Suprapubic skin (tissue), 4 donors: ENCODE measurements at places on chromosomes 7 and 10. TPM values are rescaled to one million over a fixed set of nuclear protein-coding genes. Genes with fewer than 3 reads are reported as not detected.
A peak's percentile ranks its signal among the peaks of the same experiment; 100 is the strongest.

GRCh38 chr7:91457208-91457607 is 193.0 kb downstream of the FZD1 start:
- H3K36me3 ChIP-seq = no peaks in the 10 kb centered on the region
- no peak overlapping the region for H3K27ac ChIP-seq
- H3K27me3 ChIP-seq = no peaks in the 10 kb centered on the region
- no peaks in the 10 kb centered on the region for H3K4me1 ChIP-seq
- no peak for DNase-seq
- H3K4me3 ChIP-seq = no peak overlapping the region

- no peaks in the 10 kb centered on the region for H3K4me1 ChIP-seq
- H3K36me3 ChIP-seq = no peaks in the 10 kb centered on the region
Observed at GRCh38 chr10:36117231-36117630, 475.1 kb upstream of the FZD8 start.

DNA sequence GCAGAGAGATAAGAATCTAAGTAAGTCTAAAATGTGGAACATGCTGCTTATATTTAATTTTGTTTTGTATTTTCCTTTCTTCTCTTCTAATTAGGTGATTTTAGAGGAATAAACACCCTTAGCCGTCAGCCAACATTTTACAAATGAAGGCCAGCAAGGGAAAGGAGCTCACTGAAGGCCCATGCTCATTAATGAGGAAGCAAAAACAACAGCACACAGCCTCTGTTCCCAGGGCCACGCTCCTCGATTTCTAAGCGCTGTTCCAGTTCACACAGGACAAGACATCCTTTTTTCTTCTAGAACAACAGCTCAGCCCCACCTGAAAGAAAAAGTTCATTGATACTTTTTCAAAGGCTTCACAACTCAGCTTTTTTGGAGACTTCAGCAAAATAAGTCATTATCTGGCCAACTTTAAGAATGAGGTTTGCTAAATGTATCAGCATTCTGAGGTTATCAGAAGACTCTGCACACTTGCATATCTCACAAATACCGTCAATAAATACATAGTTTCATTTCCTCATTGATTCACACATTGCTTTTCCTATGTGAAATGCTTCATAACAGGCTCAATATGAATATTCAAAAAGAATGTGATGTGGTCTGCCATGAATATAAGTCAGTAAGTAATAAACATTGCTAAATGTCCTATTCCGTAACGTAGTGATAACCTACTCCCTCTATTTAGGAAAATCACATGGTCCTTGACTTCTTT is 34.8 kb upstream of the SFMBT2 start:
- no peaks in the 10 kb centered on the region for H3K4me1 ChIP-seq
- no peaks in the 10 kb centered on the region for H3K36me3 ChIP-seq
- DNase-seq = no peak
- H3K27me3 ChIP-seq = peaks cover 5% of the 10 kb centered on the region
- no peak overlapping the region for H3K27ac ChIP-seq
- no peak overlapping the region for H3K4me3 ChIP-seq

GRCh38 chr7:54940748-54941147 is 78.1 kb upstream of the EGFR start:
- H3K27ac ChIP-seq = no peak overlapping the region
- H3K36me3 ChIP-seq = no peaks in the 10 kb centered on the region
- no peaks in the 10 kb centered on the region for H3K4me1 ChIP-seq
- H3K27me3 ChIP-seq = no peaks in the 10 kb centered on the region
- no peak for DNase-seq

GRCh38 chr10:33822774-33823173 is 488.3 kb upstream of the NRP1 start:
- DNase-seq = no peak
- H3K4me3 ChIP-seq = no peak overlapping the region
- H3K27me3 ChIP-seq = no peaks in the 10 kb centered on the region
- no peaks in the 10 kb centered on the region for H3K4me1 ChIP-seq

The TLX1 gene
- not detected for total RNA-seq

GRCh38 chr7:42812779-42813178 is 99.1 kb downstream of the C7orf25 start:
- H3K27me3 ChIP-seq = no peaks in the 10 kb centered on the region
- no peak overlapping the region for H3K4me3 ChIP-seq
- no peak overlapping the region for H3K27ac ChIP-seq
- H3K4me1 ChIP-seq = no peaks in the 10 kb centered on the region
- no peaks in the 10 kb centered on the region for H3K36me3 ChIP-seq

DNA sequence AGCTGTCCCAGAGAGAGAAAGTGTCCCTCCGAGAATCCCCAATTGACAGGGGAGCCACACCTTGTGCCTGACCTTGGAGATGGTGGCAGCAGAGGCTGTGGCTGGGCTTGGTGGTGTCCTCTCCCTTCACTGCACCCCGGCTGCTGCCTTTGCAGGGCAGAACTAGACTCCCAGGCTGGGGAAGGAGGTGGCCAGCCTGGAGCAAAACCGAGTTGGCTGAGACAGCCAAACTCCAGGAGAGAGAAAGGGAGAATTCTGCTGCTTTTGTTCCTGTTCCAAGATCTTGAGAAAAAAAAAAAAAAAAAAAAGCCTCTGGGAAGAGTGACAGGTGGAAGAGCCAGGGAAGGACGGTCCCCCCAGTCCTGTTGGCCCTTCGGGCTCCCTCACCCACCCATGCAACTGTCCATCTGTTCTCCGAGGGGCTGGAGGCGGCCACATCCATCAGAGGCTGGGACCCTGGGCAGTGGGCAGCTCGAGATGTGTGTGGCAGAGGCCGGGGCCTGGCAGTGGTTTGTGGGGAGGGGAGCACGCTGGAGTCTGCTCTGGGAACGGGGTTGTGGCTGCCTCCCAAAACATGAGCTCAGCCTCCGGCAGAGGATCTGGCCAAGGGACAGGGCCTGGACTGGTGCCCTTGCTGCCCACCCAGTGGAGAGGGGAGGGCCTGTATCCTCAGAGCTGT is 35.5 kb downstream of the CLIP2 start:
- DNase-seq = no peak
- H3K4me3 ChIP-seq = no peak overlapping the region
- H3K4me1 ChIP-seq = no peaks in the 10 kb centered on the region
- peaks cover 2% of the 10 kb centered on the region for H3K36me3 ChIP-seq
- no peaks in the 10 kb centered on the region for H3K27me3 ChIP-seq

- no peak for DNase-seq
- H3K36me3 ChIP-seq = peaks cover 7% of the 10 kb centered on the region
- no peak overlapping the region for H3K4me3 ChIP-seq
- H3K4me1 ChIP-seq = no peaks in the 10 kb centered on the region
- no peaks in the 10 kb centered on the region for H3K27me3 ChIP-seq
Observed at GRCh38 chr10:67959839-67960476, 75.5 kb downstream of the SIRT1 start.

- no peaks in the 10 kb centered on the region for H3K27me3 ChIP-seq
- DNase-seq = no peak
- H3K27ac ChIP-seq = no peak overlapping the region
- H3K4me1 ChIP-seq = no peaks in the 10 kb centered on the region
Observed at GRCh38 chr10:61125560-61126170, 181.7 kb upstream of the RHOBTB1 start.

- H3K4me3 ChIP-seq = no peak overlapping the region
- no peaks in the 10 kb centered on the region for H3K27me3 ChIP-seq
- no peak for DNase-seq
Observed at GRCh38 chr7:2781636-2782035, 62.5 kb downstream of the GNA12 start.

The AKR1C3 gene
- total RNA-seq = 43.0 TPM

- H3K27ac ChIP-seq = no peak overlapping the region
- H3K4me1 ChIP-seq = no peaks in the 10 kb centered on the region
- H3K27me3 ChIP-seq = no peaks in the 10 kb centered on the region
- no peaks in the 10 kb centered on the region for H3K36me3 ChIP-seq
- H3K4me3 ChIP-seq = no peak overlapping the region
Observed at GRCh38 chr10:90227217-90227656, 525.8 kb downstream of the KIF20B start.

DNA sequence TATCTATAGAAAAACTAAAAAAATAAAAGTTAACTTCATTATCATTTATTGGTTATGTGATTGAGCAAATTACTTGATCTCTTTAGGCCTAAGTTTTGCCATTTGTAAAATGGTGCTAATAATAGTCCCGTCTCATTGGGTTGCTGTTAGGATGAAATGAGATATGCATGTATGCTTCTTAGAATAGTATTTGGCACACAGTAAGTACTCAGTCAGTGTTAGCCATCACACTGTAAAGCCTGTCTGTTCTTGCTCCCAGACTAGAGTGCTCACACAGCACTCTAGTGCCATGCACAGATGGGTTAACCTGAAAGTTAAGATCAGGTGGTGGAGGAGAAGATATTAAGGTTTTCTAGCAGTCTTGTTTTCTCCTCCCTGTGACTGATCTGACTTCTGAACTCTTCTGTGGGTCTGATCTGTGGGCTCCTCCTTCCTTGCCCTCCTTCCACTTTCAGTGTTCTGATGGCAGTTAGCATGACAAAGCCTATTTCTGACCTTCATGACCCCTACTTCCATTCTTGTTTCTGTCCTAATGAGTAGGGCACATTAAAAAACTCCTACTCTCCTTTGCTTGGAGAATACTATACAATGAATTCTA is 167.5 kb downstream of the RNLS start:
- no peaks in the 10 kb centered on the region for H3K4me1 ChIP-seq
- H3K36me3 ChIP-seq = no peaks in the 10 kb centered on the region
- H3K27me3 ChIP-seq = no peaks in the 10 kb centered on the region
- H3K27ac ChIP-seq = no peak overlapping the region
- H3K4me3 ChIP-seq = no peak overlapping the region

DNA sequence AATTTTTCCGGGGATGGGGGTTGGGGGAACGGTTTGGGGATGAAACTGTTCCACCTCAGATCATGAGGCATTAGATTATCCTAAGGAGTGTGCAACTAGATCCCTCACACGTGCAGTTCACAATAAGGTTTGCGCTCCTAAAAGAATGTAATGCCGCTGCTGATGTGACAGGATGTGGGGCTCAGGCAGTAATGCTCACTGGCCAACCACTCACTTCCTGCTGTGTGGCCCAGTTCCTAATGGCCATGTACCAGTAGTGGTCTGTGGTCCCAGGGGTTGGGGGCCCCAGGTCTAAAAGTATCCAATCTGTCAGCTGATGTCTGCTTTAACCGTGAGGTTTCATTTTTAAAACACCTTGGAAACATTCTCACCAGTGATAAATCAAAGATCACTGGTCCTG is 2.2 kb downstream of the STN1 start:
- DNase-seq = no peak
- H3K4me1 ChIP-seq = peaks cover 37% of the 10 kb centered on the region
- peak overlapping the region; percentile 95 for H3K27ac ChIP-seq
- no peaks in the 10 kb centered on the region for H3K27me3 ChIP-seq

DNA sequence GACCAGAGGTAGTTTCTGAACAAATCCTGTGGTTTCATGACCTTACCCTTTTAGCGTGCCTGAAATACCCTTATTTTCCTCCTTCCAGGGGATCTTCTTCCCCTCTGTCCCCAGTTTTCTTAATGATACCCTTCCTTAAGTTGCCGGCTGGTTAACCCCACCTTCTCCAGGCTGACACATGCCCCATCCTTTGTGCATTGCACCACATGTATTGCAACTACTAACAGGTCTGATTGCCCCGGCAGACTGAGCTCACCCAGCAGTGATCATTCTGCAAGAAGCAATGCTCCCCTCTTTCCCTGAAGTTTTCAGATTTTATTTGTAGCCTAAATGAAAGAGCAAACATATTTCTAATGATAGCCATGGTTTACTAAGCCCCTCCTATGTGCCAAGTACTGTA is 108.2 kb downstream of the HIP1 start:
- no peaks in the 10 kb centered on the region for H3K36me3 ChIP-seq
- no peaks in the 10 kb centered on the region for H3K4me1 ChIP-seq
- no peak overlapping the region for H3K27ac ChIP-seq
- H3K4me3 ChIP-seq = no peak overlapping the region

DNA sequence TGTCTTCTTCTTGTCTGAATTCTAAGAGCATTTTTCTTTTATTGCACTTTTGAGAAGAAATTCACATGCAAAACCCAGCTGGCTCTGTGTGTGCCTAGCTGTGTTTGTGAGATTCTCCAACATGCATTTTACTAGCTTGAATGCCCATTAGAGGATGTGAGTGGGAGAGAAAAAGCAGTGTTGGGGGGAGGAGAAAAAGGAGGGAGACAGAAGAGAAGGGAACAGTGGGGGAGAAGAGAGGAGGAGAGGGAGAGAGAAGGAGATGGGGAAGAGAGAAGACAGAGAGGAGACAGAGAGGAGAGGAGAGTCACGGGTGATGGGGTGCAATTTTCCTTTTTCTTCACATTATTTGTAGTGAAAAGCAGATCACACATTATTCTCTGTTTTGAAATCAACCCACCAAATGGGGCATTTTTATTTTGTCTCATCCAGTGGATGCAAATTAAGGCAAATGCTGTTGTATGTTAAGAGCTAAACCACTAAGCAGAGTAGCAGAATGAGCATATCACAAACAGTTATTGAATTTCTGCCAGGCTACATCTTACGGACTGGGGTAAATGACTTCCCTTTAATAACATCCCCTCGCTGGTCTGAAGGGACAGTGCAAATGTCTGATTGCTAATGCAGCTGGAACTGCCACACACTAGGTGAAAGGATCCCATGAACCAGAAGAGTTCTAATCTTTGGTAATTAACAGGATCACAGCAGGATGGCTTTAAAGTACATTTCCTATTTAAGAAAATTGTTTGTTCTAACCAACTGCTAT is 849 bp downstream of the LRRN3 start:
- H3K27ac ChIP-seq = no peak overlapping the region
- H3K36me3 ChIP-seq = no peaks in the 10 kb centered on the region

The FFAR4 gene
- total RNA-seq = 0.64 TPM

The HOGA1 gene
- 5.9 TPM for total RNA-seq

The SPAM1 gene
- total RNA-seq = not detected

DNA sequence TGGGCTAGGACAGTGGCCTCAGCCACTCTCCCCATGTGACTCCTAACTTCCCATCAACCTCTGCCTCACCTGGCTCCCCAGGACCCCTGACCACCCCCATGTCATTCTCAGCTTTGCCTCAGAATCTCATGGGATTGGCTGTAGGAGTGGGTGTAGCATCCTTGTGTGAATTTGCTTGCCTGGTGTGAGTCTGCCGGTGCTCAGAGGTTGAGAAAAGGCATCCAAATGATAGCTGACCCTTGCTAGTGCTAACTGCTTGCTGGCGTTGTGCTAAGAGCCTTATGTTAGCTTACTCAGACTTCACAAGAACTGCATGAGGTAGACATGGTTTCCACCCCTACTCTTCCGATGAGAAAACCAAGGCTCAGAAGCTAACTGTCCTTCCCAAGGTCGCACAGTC is 74.2 kb downstream of the COL13A1 start:
- no peak overlapping the region for H3K27ac ChIP-seq
- DNase-seq = no peak
- no peaks in the 10 kb centered on the region for H3K36me3 ChIP-seq
- no peaks in the 10 kb centered on the region for H3K27me3 ChIP-seq
- no peak overlapping the region for H3K4me3 ChIP-seq
- H3K4me1 ChIP-seq = peaks cover 17% of the 10 kb centered on the region

- no peaks in the 10 kb centered on the region for H3K27me3 ChIP-seq
- H3K4me1 ChIP-seq = no peaks in the 10 kb centered on the region
- H3K36me3 ChIP-seq = no peaks in the 10 kb centered on the region
- H3K4me3 ChIP-seq = no peak overlapping the region
- DNase-seq = no peak
Observed at GRCh38 chr7:141976524-141977245, 3.1 kb upstream of the TAS2R38 start.

- H3K27ac ChIP-seq = no peak overlapping the region
- peaks cover 14% of the 10 kb centered on the region for H3K4me1 ChIP-seq
- peaks cover 9% of the 10 kb centered on the region for H3K27me3 ChIP-seq
- no peaks in the 10 kb centered on the region for H3K36me3 ChIP-seq
- DNase-seq = peak; percentile 22
- no peak overlapping the region for H3K4me3 ChIP-seq
Observed at GRCh38 chr10:131727560-131727959, 173.2 kb upstream of the PPP2R2D start.
